Ecto neural progenitor cell (in vitro differentiated cells): ENCODE measurements at places on chromosomes 6 and 20.

- no peak for DNase-seq
These were observed 402.0 kb upstream of the SLC35B3 start for GRCh38 chr6:8837343-8837742.

- DNase-seq: no peak
These were observed 78.4 kb downstream of the AHI1 start for GRCh38 chr6:135419162-135419561.

GRCh38 chr6:142332393-142333098 is 30.7 kb downstream of the ADGRG6 start:
- no peak for DNase-seq

DNA sequence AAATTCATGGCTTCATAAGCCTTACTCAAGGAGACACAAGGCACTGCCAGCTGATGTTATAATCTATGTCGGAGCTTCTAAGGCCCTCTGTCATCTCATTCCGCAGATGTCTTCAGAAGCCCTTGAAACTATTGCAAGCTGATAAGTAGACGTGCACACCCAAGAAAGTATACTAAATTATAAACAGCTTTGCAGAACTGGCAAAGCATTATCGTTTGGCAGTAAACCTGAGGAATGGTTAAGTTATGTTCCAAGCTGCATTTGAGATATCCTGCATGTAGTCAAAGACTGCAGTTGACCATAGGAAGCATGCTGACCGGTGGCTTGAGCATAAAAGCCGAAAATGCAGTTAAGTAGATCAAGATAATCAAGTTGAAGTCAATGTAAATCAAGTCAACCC is 425.8 kb upstream of the SOX4 start:
- no peak for DNase-seq

- no peak for DNase-seq
These were observed 185.1 kb upstream of the RAB32 start for GRCh38 chr6:146358431-146359046.

DNA sequence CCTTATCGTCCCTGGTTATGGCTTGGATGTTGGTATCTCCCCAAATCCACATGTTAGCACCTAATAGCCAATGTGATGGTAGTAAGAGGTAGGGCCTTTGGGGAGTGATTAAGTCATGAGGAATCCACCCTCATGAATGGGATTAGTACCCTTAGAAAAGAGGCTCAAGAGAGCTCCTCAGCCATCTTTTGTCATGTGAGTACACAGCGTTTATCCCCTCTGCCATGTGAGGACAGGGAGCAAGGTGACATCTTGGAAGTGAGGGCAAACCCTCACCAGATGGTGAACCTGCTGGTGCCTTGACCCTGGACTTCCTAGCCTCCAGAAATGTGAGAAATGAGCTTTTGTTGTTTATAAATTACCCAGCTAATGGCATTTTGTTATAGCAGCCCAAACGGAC is 16.1 kb upstream of the SIRPB2 start:
- no peak for DNase-seq

- no peak for DNase-seq
These were observed 367.5 kb downstream of the GRIK2 start for GRCh38 chr6:101760843-101761621.

GRCh38 chr6:142913511-142914047 is 31.4 kb downstream of the HIVEP2 start:
- DNase-seq: no peak
